ENCODE measurements at places on chromosomes 1 and 21.

DNA sequence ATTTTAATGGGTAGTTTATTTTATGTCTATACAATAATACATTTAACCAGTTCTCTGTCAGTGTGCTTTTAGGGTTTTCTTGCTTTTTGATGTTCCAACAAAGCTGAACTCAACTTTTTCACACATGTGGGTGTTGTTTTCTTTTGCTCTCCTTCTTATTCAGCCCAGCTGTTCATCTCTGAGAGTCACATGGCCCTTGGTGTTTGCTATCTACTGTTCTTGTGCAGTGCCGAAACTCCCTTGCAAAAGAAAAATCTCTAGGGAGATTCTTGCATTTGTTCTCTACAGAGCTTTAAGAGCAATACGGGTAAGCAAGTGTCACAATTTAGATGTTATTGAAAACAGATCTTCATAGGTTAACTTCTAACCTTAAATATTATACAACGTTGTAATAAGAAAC, 281.1 kb upstream of the CXADR start:
- peak; percentile 21 for DNase-seq

DNA sequence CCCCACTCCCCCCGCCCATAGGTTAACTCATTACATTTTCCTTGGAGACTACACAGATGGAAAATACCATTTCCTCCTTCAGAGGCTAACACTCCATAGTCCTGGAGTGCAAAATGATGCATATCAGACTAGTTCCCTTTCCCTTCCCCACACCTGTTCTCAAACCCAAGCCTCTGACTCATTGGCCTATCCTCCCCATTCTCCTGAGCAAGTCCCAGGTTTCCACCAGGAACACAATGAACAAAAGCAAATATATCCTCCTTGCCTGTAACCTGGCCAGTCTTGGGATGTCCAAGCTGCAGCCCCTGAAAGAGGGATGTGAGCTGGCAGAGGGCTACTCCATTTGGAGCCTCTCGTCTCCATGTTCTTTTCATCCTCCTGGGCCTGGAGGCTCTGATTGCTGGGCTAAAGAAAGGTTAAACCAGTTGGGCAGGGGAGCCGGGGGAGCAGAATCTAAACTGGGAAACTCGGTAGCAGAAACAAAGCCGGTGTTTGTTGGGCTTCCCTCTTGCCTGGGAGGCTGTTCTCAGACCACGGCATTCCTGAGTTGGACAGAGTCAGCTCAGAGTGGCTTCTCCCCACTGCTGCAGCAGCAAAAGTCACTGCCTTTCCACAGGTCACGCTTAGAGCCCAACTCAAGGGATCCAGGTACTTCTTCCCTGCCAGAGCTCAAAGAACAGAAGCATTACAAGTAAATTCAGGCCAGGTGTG, 13.9 kb downstream of the SSR2 start:
- DNase-seq = no peak

GRCh38 chr1:1540090-1540817, at the start of gene TMEM240:
TSS of gene TMEM240 (minus strand) at chr1:1540624. CDS start at chr1:1540346, 278 bp downstream.
- peak; percentile 85 for DNase-seq

DNA sequence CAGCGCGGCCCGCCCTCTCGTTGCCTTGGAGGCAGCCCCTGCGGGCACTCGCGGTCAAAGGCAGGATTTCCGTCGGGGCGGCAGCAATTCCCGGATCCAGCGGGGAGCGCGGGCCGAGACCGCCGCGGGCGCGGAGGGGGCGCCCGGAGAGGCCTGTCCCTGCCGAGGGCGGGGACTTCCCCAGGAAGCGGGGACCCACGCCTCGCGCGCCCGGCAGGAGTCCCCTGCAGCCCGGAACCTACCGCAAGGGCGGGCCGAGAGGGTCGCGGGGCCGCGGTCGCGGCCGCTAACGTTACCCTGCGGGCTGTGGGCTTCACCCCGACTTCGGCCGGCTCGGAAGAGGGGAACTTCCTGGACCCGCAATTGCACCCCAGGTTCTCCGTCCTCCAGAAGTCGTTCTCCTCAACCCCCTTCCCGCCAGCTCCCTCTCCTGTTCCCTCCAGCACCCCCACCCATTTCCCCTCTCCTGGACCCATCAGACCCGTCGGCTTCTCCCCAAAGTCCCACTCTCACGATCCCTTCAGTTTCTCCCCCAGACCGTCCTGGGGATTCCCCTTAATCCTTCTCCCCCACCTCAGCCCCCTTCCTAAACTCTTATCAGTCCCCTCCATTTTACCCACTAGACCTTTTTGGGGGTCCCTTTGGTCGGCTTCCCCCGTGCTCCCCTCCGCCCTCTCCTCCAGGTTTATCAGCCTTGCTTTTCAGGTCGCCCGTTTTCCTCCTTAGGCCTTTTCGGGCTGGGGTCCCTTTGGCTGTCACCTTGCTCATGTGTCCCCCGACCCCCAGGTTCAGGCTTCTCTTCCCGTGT, 604 bp downstream of the FGR start:
- DNase-seq = peak; percentile 31

- DNase-seq = no peak
Observed at GRCh38 chr1:196002906-196003305, 605.3 kb downstream of the KCNT2 start.

GRCh38 chr1:13774121-13774520, 74.1 kb downstream of the PRDM2 start:
- DNase-seq = no peak

GRCh38 chr1:84327830-84328229, 26.3 kb downstream of the SAMD13 start:
- DNase-seq = no peak

- peak; percentile 9 for DNase-seq
Observed at GRCh38 chr1:205537386-205538018, 33.0 kb downstream of the CDK18 start.

DNA sequence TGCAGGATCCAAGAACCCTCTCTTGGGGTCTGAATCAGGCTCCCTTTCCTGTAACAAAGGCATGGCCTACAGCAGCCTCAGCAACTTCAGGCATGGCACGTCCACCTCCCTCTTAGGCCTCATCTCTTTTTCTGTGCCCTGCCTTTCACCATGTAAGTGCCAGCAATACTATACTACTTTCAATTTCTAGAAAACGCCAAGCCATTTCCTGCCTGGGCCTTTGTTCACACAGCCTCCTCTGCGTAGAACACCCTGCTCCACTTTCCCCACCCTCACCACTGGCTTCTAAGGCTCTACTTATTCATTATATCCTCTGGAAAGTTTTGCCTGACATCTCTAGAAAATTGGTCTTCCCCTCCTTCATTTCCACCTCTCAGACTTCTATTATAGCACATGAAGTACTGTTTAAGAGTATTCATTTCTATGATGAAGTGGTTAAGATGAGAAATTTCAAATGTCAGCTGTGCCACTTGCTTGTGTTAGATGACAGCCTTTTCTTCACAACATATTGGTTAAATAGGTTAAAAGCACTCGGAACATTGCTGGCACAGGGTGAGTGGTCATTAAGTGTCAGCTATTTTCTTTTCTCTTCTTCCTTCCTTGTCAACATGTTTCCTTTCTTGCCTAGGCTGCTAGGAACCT, 41.6 kb upstream of the VWA5B1 start:
- no peak for DNase-seq

DNA sequence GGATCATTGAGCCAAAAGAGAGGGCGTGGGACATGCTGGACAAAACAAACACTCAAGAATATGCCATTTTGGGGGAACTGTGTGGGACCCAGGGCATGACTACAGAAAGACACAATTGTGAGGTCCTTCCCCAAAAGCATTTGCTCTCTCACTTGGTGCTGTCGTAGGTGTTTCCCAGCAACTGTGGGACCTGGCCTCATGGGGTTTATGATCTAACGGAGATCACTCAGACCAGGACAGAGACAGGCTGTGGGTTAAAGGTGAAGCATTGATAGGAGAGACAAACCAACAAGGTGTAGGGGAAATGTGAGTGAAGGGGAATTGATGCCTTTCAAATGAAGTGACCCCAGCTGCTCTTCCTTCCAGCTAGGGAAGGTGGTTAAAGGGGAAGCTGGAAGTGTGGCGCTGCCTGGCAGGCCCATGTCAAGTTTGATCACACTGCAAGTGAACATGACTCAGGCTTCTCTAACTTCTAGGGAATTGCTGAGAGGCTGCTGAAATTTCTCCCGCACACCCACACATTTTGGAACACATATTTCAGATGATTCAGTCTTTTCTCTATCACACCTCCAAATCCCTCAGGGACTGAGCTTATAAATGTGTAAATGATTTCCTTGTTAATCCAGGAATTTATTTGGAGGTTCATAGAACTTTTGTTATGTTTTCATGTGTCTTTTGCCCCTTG, 30.2 kb downstream of the TRAF5 start:
- no peak for DNase-seq

GRCh38 chr1:96362623-96363022, 359.0 kb upstream of the PTBP2 start:
- no peak for DNase-seq

Measured in uterus (tissue), 4 donors.